Stimulated activated CD4-positive, alpha-beta T cell treated with anti-CD3 and anti-CD28 coated beads, Interleukin-12 subunit alpha, Interleukin-12 subunit beta, amount 100 ng/mL, for 48 hours (primary cell): ENCODE measurements at places on chromosomes 5 and 9.
A peak's percentile ranks its signal among the peaks of the same experiment; 100 is the strongest.

GRCh38 chr5:120108586-120109248, 355.4 kb upstream of the PRR16 start:
- no peak for DNase-seq

- DNase-seq = no peak
Measured at GRCh38 chr5:59506285-59506877, 387.1 kb downstream of the PDE4D start.

- no peak for DNase-seq
Measured at GRCh38 chr5:73764586-73764985, 138.6 kb downstream of the ARHGEF28 start.

DNA sequence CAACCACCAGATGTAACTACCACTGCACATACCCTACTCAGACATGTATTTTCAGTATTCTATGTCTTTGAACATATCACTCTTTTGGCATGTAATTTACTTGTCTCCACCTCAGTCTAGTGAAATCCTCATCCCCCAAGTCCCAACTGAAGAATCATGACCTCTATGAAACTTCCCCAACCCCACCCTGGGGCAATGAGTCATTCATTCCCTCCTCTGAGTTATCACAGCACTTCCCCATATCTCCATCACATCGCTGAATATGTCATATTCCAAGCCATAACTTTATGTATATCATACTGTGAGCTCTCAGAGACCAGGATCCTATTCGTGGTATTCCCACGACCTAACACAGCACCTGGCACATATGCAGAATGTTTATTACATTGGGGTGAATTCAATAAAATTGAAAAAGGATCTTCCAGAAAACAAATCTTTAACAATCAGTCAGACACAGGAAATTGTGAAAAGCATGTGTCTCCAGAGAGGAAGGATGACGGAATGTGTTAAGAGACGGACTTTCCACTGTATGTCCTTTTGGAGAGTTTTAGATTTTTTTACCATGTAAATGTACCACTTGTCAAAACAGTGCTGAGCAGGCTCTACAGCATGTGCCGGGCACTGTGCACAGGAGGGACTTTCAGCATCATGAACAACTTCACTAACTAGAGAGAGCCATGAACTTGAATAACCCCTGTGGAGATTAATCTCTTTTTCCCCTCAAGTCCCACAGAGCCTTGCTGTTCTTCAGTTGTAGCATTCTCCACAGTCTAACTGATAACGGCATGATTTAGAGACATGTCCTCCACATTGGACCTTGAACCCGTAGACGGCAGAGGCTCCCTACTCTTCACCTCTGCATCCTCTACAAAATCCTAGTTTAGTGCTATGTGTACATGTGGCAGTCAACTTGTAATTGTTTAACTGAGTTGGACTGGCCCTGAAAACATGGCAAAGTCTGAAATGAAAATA, 213.5 kb downstream of the GLIS3 start:
- no peak for DNase-seq

DNA sequence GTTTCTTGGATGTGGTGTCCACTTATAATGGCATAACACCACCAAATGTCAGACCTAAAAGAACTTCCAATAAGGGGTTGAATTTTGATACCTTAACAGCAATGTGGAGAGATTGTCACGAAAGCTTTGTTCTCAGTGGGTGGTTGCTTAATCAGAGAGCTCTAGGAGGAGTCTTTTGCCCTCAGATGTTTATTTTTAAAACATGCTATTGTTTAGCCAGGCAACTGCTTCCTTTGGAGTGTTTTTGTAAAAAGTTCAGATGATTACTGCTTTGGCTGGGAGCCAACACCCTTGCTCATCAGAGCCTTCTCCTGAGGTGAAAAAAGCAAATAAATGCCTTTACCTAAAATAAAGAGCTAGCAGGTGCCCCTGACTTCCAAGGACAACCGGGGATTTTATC, 65.0 kb downstream of the SLC1A1 start:
- DNase-seq = no peak

DNA sequence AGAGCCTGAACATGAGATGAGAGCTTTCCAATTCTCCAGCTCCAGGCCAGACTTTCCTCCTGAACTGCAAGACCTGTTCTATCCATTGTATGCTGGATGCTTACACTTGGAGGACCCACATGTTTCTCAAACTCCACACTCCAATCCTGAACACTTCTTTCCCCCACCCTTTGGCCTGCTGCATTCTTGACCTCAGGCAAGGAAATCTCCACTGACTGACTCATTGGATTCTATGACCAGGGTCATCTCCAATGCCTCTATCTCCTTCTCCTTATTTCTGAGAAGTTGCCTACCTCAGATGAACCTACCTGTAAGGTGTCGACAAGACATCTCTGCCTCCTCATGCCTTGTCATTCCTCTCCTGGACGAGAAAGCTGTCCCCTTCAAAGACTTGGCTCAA, 153.6 kb downstream of the CRB2 start:
- DNase-seq = no peak

- no peak for DNase-seq
Measured at GRCh38 chr5:11455505-11455904, 448.7 kb downstream of the CTNND2 start.

DNA sequence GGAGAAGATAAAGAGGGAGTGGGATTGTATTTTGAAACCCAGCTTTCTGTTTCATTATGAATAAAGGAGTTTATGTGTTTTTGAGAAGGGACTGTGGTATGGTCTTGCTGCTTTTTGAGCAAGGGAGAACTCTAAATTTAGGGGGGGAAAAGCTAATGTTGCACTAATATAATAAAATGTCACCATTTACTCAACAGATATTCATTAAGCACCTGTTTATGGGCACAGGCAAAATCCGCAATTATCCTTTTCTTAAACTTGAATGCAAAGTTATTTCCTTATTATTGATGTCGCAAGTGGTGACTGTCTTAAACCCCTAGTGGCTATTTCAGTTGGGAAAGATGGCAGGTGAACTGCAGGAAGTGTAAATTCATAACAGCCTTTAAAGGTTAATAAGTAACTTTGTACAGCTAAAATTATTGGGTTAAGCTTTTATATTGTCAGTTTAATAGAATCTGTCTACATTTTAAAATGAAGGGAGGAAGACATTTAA, 1.5 kb downstream of the CDC42SE2 start:
- no peak for DNase-seq

- no peak for DNase-seq
Measured at GRCh38 chr5:17898766-17899165, 264.5 kb downstream of the TAF11L14 start.

- no peak for DNase-seq
Measured at GRCh38 chr5:75675783-75676182, 41.5 kb downstream of the POC5 start.

GRCh38 chr9:119852390-119852789, 483.2 kb upstream of the BRINP1 start:
- DNase-seq = no peak

DNA sequence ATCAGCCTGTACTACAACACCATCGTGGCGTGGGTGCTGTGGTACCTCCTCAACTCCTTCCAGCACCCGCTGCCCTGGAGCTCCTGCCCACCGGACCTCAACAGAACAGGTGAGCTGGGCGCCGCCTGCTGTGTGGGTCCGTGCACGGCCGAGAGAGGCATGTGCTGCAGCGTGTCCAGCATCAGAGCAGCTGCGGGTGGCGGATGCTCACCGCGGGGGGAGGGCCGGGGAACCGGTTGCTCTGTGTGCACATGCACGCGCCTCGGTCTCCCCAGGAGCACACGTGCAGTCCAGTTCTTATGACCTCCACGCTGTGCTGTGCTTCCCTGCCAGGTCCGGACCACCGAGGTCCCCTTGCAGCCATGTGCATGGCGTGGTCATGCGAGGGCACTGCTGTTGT, 7.6 kb downstream of the SLC6A18 start:
- DNase-seq = no peak

DNA sequence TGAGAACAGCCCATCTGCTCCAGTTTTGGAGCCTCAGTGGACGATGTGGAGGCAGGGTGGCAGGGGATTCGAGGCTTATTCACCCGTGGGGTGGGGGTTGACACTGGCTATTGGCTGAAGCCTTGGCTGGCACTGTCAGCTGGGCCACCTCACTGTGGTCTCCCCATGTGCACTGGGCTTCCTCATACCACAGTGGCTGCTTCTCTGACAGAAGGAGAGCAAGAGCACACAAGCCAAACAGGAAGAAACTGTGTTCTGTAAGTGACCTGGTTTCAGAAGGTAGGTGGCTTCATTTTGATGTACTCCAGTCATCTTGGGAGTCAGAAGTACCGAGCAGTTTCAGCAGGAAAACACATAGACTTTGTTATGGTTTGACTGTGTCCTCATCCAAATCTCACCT, 24.7 kb upstream of the CTNND2 start:
- no peak for DNase-seq

DNA sequence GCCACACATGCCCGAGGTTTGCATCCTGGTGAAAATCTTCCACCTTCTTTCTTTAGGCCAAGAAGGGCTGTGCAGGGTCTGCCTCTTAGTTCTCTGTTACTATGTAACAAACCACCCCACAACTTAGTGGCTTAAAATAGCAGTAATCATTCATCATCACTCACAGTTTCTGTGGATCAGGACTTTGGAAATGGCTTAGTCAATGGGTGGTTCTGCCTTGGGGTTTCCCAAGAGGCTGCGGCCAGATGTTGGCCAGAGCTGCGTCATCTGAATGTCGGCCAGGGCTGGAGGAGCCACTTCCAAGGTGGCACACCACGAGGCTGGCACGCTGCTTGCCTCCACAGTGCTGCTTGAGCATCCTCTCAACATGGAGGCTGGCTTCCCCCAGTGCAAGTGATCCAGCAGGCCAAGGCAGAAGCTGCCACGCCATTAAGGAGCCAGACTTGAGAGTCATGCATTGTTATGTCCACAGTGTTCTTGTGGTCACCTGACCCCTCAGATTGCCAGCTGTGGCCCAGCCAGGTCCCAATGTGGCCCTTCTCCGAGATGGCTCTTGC, 135.2 kb downstream of the RXRA start:
- DNase-seq = no peak

GRCh38 chr9:98010445-98010844, 27.3 kb downstream of the ANP32B start:
- DNase-seq = no peak

- DNase-seq = no peak
Measured at GRCh38 chr5:96978812-96979449, 43.1 kb downstream of the LNPEP start.

- DNase-seq = no peak
Measured at GRCh38 chr5:95734187-95734586, 3.1 kb downstream of the RHOBTB3 start.

- DNase-seq = no peak
Measured at GRCh38 chr5:123610209-123610608, 98.2 kb downstream of the CSNK1G3 start.

GRCh38 chr9:129282731-129283211, 104.7 kb upstream of the IER5L start:
- DNase-seq = no peak

GRCh38 chr9:83334320-83334719, 203.9 kb downstream of the FRMD3 start:
- DNase-seq = peak; percentile 74
